ENCODE measurements at places on chromosomes 13 and 19.

DNA sequence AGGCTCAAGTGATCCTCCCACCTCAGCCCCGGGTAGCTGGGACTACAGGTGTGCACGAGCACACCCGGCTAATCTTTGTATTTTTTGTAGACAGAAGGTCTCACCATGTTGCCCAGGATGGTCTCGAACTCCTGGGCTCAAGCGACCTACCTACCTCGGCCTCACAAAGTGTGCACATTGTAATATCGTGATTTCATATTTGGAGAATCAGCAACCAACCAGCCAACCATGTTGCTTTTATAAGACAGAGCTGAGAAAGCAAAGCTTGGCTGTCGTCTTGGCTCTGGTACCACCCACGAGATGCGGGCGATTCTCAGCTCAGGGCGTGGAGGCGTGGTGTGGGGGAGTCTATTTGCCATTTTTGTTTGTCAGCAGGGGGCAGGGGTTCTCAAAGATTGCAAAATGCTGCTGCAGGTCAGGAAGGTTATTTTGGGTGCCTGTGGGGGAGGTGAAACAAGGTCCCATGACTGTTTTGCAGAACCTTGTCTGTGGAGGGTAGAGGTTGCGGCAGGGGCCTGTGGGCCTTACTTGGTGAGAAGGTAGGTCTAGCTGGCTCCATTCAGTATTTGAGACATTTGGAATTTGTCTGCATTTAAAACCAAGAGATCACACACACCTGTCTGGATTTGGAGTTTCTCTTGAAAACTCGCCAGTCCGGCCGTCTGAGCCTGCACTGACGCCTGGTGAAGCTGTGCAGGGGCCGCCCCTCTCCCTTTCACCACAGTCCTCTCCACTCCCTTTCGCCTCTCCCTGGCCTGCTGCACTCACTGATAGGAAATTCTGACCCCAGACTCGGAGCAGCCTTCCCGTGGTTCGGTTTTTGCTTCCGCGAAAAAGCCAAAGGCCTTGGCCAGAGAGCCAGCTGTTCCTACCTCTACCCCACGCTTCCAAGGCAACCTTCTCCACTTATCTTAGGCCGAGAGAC is 15.4 kb downstream of the TNFAIP8L1 start:
- no peak for DNase-seq

- no peak for DNase-seq
Measured at GRCh38 chr13:104779311-104779993, 1713.2 kb upstream of the SLC10A2 start.

DNA sequence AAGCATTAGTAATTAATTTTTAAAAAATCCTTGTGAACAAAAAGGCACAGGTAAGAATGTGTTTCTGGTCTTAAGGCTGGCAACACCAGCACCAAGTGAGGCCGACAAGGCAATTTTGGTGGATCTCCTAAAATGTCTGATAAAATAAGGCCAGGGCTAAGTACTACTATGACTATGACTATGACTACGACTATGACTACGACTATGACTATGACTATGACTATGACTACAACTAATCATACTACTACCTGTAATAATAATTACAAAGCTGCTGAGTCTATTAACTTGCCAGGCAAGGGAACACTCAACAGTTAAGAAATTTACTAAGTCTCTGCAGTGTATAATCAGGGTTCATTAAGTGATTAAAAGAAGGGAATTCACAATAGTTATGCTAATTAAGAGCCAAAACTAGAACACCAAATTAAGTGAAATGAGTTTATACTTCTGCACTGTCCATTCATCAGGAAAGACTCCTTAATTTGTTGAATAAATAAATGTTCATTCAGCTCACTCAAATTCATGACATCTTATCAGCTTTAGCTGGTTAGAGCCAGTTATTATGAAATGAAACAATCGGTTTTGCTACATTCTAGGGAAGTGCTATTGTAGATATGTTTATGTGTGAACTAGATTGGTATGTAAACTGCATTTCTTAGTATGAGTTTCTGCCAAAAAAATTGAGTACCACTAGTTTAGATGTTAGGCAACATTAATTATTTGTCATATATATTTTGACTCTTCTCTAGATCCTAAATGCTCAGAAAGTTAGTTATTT is 1626.2 kb upstream of the PCDH20 start:
- no peak for DNase-seq

GRCh38 chr13:29471551-29471950 is 123.9 kb downstream of the SLC7A1 start:
- DNase-seq: no peak

- no peak for DNase-seq
Measured at GRCh38 chr13:94384231-94384905, 95.1 kb downstream of the DCT start.

DNA sequence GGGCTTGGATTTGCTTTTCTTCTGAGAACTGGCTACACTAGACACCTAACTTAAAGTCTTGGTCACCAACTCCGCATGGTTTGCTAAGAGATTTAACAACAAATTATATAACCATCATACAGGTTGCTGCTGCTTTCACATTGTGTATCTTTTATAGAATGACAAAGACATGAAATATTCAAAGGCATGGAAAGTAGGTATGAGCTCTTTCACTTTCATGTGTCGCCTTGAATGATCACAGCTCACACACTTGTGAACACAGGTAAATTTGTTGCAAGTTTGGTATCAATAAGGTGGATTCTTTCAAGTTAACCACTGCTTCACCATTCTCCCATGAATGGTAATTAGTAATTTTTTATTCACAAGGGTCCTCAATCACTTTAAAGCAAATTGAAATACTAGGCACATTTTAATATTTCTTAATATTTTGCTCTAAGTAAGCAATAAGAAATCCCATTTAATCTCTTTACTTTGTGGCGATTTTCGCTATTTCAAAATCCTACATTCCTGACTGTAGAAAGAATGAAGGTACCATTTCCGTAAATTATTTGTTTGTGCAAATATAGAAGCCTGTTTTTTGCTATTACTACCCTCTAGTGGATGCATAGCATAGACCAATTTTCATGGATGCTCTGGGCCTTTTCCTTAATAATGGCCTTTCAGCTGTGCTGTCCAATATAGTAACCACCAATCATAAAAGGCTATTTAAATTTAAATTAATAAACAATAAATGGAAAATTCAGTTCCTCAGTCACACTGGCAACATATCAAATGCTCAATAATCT is 45.5 kb upstream of the FREM2 start:
- no peak for DNase-seq

DNA sequence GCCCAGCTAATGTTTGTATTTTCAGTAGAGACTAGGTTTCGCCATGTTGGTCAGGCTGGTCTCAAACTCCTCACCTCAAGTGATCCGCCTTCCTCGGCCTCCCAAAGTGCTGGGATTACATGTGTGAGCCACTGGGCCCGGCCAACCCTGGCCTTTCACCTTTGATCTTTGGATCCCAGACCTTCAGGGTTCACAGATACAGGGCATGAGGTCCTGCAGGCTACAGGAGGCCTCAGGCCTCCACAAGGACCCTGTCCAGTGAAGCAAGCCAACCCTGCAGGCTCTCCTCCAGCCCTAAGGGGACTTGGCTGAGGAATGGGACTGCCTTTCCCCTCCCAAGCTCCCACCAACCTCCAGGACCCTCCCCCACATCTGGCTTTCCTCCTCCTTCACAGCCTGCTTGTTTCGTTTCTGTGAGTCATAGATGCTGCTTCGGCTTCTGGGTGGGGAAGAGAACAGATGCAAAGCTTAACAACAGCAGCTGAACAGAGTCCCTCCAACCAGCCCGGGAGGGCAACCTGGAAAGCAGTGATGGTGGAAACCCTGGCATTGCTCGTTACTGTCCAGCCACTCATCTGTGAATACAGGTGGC is 11.8 kb downstream of the ARHGEF18 start:
- no peak for DNase-seq

DNA sequence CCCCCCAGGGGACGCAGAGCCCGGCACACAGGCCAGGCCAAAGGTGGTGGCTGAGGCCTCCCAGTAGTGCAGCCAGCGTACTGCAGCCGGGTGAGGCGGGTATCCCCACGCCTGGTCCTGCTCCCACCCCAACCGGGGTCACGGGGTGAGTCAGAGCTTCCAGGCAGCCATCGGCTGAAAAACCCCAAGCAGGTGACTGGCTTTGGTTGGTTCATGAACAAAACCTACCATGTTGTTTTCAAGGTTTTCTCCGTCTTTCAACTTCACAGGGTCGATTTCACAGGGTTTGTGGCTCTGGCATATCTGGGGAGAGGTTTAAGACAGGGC is 42.1 kb upstream of the C13orf46 start:
- no peak for DNase-seq

DNA sequence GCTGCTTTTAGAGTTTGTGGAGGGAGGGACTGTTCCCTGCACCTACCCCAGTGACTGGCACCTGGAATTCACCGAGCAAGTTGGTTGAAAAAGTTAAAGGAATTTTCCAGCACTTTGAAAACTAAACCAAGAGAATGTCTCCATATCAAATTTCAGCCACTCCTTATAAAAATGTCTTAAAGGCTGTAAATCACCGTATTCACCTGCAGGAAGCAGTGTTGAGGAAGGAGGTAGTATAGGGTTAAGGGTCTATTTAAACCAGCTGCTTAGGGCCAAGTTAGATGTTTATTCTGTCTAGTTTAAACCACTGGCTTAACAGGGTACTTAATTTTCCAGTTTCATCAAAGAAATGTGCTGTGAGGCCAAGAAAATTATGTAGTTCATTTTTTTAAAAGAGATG is 3.8 kb upstream of the RAB20 start:
- DNase-seq: no peak
